ENCODE measurements at places on chromosomes 5 and 9.

DNA sequence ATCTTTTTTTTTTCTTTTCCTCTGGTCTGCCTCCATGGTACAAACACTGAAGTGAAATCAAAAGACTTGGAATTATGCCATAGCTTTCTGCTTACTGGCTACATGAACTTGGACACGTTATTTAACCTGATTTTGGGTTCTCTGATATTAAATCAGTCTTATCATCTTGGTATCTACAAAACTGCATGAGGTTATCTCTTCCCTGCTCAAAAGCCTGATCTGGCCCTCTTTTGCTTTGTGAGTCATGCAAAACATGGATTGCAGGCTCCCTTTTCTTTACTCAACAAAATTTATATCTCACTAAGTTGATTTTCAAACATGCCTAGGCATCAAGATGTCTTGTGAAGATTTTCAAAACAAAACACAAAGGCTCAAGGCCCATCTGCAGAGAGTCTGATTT is 45.9 kb upstream of the FST start:
- DNase-seq: no peak

GRCh38 chr9:132901858-132902831 is 23.4 kb downstream of the SPACA9 start:
- peak; percentile 22 for DNase-seq

DNA sequence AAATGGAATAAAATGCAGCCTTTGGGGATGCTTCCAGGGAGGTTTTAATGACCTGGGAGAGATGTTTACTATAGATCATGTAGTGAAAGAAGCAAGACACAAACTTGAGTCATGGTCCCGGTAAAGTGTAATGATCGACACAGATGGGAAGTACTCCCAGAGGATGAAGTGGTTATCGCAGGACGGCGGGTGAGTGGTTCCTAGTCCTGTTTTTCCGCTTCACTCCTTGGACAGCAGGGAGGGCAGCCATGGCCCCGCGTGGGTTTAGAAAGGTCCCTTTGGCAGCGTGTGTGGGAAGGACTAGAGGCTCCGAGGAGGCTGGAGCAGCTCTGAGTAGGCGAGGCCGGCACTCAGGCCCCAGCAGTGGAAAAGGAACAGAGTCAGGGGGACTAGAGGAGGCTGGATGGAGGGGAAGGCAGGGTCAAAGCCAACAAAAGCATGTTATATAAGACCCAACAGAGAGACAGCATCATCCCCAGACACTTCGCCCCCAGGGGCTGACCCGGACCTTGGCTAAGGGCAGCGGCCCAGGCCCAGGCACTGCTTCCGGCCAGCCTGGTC is 49.2 kb upstream of the STXBP1 start:
- DNase-seq: no peak

GRCh38 chr5:157164521-157164920 is 1.5 kb downstream of the GARIN3 start:
- DNase-seq: no peak

DNA sequence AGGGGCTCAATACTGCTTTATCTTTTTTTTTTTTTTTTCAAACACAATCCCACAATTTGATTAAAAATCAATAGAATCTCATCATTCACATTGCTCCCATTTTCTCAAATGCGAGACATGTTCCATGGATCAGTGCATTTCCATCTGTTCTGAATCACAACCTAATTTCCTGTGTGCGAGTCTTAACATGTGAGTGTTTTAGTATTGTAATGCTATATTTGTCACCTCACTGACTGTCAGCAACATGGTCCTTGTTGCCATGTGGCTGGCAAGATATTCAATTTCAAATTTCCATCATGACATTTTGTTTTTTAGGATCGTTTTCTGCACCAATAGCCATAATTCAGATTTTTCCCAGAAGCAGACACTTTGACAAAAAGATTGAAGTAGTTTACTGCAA is 233.2 kb upstream of the PRDM9 start:
- DNase-seq: no peak

DNA sequence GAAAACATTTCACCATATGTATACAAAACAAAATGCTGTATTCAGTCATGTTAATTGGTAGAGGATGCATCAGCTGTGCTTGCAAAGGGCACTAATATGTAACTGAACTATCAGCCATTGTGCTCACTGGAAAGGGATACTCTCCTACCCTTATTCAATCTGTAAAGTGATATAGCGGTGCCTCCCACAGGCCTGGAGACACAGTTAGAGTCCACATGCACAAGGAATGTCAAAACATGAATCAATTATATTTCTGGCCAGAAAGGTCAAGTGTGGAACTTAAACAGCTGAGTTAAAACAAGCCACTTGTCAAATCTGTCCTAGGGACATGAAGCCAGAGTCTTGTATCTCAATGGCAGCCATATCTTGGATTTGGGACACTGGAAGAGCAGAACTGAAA is 71.2 kb upstream of the IZUMO3 start:
- DNase-seq: no peak

- DNase-seq: no peak
These were observed 21.8 kb downstream of the SPARC start for GRCh38 chr5:151664694-151665585.

GRCh38 chr5:38883842-38884241 is 38.0 kb downstream of the OSMR start:
- no peak for DNase-seq

- peak; percentile 37 for DNase-seq
These were observed 170.5 kb downstream of the NNT start for GRCh38 chr5:43773478-43773844.

DNA sequence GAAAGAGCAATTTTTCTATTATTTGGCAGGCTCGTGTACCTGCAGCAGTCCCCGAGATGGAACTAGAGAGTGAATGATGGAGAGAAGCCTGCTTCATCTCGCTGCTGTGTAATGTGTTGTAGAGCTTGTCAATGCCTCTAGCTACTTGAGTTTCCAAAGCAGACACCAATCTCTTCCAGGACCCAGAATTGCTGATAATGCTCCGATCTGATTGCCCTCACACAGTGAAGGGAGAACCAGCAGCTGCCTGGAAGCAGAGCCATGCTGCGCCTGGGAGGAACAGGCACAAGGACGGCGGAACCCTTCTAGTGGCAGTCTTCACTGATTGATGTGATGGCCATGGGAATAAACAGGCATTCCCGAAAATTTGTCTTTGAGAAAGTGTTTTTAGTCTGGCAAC is 288.0 kb downstream of the ICE1 start:
- DNase-seq: no peak

DNA sequence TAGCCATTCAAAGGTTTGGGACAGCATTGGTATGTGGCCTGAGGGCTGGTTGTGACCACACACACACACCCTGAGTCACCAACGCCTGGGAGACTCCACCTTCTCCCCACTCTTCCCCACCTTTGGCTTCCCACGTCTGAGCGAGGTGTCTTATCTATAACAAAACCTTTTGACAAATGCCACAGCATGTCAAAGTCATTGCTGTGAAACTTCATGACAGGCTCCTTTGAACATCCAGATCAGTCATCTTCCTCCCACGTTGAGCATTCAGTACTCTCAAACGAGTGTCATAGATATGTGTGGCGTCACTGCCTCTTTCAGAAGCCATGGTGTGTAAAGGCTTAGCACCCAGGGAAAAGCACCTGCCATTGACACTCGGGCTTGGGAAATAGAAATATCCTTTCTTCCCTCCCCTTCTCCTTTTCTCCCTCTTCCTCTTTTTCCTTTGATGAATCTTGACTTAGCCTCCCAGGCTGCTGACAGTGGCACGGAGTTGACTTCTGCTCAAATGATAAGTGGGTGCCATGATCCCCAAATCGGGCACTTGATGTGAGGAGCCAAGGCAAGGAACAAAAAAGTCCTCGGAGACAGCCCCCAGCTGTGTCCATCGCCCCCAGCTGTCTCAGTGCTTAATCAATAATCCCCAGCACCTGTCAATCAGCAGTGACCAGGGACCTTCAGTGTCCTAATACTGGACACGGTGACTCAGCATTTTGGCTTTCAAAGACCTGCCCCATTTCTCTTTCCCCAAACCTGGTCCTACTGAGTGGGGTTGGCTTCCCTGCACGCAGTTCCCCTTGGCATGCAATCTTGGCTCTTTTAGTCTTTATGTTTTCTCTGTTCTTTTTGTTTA is 114.8 kb downstream of the FGF18 start:
- DNase-seq: no peak
